ENCODE measurements at places on chromosomes 16 and 17.

DNA sequence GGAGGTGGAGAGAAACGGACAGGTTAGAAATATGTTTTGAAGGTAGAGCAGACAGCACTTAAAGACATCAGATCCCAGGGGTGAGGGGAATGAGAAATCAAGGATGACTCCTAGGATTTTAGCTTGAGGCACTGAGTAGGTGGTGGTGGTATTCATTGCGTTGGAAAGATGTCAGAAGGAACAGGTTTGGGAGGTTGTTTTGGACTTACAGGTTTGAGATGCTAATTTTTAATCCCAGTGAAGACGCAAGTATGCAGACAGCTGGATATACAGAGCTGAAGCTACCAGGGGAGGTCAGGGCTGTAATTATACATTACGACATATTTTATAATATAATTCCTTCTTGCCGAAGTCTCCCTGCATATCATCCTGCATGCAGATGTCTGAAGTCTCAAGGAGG is 433.3 kb downstream of the XYLT1 start:
- DNase-seq, result no peak

- DNase-seq, result no peak
Observed at GRCh38 chr16:85431431-85432124, 181.5 kb upstream of the GSE1 start.

GRCh38 chr17:72240333-72240732 is 119.5 kb downstream of the SOX9 start:
- no peak for DNase-seq

DNA sequence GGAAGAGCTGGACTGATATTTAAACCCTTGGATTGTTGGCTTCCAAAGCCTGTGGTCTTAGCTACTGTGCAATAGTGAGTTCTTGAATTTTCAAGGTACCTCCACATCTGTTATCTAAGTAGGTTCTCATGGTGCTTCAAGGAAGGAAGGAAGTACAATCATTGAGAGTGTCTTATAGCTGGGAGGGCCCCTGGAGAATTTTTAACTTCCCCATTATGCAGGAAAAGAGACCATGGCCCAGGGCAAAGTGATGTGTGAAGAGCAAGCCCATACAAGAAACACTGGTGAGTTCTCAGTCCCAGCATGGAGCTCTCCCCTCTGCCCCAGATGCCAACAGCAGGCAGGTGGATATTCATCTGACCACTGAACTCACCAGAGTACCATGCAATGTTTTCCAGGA is 169.0 kb upstream of the IRX6 start:
- no peak for DNase-seq

DNA sequence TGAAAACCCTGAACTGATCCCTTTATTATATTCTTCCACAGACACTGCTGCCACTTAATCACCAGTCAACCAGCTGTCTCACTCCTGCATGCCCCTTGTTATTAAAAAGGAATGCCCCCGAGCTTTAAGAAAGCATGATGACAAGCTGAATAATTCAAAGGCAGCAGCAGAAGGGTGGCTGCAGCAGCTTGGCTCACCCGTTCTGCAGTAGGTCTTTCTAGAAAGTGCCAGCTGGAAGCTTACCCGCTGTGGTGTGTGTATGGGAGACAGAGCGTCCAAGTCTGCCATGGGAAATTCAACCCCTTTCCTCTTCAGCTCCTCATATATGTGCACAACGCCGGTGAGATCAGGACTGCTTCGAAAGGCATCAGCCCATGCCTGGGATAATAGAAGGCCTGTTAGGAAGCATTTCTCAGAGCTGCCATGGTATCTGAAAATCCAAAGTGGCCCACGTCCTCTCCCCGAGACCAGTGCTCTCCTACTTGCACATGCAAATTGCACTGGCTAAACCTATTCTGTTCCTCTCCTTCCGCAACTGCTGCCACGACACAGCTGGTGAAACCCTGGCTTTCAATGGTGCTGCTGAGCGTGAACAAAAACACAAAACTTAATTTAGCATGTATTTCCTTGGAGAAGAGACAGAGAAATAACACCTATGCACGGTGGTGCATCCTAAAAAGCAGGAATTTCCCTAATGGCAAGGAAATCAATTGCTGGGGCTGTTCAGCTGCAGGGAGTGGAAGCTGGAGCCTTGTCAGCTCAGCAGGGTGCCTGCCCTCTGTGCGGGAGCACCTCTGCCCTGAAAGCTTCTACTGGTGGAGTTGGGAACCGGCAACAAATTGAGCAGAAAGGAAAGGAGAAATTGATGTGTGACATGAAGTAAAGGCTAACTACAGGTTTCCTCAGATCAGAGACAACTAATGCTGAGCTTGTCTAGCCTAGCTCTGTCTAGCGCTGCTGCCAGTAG is 47.9 kb upstream of the SREBF1 start:
- no peak for DNase-seq

DNA sequence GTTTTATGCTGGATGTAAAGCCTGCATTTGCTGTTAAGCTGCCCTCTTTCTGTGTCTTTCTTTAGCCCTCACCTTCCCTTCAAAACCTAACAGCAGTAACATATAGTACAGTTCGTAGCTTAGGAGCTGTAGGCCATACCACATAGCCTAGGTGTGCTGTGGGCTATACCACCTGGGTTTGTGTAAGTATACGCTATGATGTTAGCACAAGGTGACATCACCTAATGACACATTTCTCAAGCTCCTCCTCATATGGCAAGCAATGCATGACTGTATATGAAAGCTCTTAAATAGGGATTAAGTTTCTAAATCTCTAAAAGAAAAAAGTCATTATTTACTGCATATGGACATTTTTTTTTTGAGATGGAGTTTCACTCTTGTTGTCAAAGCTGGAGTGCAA is 57.8 kb upstream of the TMEM97 start:
- DNase-seq, result no peak

- DNase-seq, result no peak
Observed at GRCh38 chr16:88921591-88921990, 55.1 kb upstream of the PABPN1L start.

DNA sequence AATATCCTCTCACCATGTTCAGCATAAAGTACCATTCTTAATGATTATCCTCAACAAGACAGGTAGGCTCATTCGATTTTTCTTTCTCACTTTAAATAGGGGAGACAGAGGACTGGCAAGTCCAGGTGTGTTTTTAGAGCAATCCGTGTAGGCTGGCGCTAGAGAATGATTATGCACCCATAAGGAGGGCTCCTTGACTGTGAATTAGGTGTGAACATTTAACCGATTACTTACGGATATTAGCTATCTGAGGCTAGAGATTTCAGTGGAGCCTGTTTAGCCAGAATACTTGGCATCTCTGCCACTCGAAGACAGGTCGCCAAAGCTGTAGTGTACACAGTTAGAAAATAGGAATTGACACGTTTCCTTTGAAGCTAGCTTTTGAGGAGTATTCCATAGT is 1.9 kb downstream of the SEC14L1 start:
- no peak for DNase-seq
